ENCODE measurements at places on chromosomes 11 and 22.

GRCh38 chr11:31872076-31872443 is 60.9 kb upstream of the PAX6 start:
- DNase-seq, result no peak

GRCh38 chr11:21229224-21229623 is 559.8 kb downstream of the NELL1 start:
- DNase-seq, result no peak

DNA sequence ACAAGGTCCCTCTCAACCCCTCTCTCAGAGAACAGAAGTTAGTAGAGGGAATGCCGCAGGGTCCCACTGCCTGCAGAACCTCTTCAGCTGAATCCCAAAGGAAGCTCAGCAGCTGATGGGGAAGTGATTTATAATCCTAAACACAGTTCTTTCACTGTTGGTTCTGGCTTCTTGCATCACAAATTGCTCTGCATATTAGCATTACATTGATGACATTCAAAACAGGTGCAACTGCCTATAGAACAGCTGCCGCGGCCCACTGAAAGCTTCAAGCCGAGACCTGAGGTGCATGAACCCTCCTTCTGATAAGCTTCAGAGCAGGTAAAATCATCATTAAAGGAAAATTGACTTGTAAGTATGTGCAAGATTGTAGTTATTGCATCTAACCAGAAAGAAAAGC is 75.2 kb upstream of the KIRREL3 start:
- no peak for DNase-seq

- no peak for DNase-seq
Observed at GRCh38 chr11:1770528-1770927, 6.8 kb upstream of the CTSD start.

GRCh38 chr11:61126256-61126655 is 24.0 kb downstream of the CD5 start:
- no peak for DNase-seq

DNA sequence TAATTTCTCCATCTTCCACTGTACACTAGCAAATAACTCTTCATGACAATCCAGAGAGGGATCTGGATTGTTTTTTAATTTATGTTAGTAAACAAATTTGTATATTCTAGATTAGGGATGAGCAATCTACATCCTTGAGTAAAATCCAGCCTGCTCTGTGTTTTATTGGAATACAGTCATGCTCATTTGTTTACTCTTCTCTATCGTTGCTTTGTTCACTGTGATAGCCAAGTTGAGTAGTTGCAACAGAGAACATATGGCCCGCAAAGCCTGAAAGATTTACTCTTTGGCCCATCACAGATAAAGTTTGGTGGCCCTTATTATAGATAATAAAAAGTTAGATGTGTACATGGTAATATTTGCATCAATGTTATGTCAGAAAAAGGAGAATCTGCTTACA is 6.2 kb upstream of the BLID start:
- no peak for DNase-seq

Measured in AG04450 (cell line).